AG10803 (cell line): ENCODE measurements at places on chromosomes 12 and 14.
A peak's percentile ranks its signal among the peaks of the same experiment; 100 is the strongest.

- DNase-seq: no peak
Observed at GRCh38 chr12:39989501-39989900, 116.4 kb downstream of the SLC2A13 start.

DNA sequence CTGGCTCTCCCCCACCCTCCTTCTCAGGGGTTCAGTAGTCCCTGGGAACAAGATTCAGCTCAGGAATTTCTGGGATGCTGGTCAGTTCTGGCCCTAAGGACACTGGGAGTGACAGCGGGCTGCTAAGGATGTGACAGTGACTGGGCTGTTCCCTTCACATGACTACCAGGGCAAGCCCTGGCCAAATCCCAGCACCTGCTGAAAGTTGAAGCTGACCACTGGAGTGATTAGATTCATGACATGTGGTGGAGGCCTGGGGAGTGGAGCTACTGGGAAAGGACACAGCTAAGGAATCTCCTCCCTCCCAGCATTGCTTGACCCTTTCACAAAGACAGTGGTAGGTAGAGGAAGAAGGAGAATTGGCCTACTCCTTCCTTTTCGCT, 204.9 kb downstream of the DAD1 start:
- no peak for DNase-seq

DNA sequence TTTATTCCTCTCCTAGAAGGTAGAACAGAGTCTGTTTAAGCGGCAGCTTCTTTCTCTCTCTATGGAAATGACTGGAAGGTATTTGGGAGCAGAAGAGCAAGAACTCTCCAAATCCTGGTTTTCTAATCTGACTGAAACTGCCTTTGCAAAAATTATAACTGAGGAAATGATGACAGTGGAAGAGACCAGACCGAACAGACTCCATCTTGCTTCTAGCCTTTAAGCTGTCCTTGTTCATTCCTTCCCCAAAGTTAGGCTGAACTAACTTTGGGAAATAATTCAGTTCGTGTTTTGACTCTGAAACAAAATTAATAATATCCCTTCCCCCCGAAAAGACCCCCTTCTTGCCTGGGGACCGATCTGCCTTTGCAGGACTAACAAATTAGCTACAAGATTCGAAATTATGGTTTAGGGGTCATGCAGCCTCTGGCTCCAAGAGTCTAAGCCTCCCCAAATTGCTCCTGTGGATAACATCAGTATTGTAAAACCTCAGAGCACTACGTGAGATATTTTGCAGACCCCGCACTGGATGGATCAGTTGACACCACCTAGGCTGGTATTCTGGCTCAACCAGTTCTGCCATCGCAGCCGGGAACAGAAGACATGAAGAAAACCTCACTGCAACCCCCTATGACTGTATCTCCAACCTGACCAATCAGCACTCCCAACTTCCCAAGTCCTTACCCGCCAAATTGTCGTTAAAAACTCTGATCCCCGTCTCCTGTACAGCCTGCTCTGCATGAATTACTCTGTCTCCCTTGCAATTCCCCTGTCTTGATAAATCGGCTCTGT, 14.1 kb downstream of the SELPLG start:
- DNase-seq: no peak

DNA sequence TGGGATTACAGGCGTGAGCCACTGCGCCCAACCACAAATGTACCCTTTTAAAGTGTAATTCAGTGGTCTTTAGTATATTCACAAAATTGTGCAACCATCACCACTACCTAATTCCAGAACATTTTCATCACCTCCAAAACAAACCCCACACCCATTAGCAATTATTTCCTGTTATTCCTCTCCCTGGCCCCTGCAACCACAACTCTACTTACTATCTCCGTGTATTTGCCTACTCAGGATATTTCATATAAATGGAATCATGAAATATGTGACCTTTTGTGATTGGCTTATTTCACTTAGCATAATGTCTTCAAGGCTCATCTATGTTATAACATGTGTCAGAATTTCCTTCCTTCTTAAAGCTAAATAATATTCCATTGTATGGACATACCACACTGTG, 16.0 kb upstream of the AQP2 start:
- no peak for DNase-seq

DNA sequence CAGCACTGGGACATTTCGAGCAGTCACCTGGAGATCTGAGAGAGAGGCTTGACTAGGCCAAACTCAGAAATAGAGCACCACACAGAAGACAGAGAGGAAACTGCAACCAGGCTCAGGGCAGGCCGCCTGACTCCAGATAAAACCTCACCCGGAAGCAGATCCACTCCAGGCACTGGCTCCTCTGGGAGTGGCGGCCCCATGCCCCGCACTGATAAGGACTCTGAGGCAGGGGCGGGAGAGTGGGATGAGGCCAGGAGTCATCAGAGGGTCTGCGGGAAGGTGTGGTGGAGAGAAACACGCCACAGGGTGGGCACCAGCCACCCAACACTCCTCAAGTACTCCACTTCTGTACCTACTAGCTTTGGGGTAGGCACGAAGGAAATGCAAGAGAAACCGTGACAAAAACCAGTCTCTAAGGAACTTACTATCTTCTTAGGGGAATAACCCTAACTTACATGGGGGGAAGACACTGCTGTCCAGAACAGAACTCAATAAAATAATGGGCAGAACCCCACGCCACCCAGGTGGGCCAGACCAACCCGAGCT, 71.3 kb downstream of the CHGA start:
- DNase-seq: no peak

DNA sequence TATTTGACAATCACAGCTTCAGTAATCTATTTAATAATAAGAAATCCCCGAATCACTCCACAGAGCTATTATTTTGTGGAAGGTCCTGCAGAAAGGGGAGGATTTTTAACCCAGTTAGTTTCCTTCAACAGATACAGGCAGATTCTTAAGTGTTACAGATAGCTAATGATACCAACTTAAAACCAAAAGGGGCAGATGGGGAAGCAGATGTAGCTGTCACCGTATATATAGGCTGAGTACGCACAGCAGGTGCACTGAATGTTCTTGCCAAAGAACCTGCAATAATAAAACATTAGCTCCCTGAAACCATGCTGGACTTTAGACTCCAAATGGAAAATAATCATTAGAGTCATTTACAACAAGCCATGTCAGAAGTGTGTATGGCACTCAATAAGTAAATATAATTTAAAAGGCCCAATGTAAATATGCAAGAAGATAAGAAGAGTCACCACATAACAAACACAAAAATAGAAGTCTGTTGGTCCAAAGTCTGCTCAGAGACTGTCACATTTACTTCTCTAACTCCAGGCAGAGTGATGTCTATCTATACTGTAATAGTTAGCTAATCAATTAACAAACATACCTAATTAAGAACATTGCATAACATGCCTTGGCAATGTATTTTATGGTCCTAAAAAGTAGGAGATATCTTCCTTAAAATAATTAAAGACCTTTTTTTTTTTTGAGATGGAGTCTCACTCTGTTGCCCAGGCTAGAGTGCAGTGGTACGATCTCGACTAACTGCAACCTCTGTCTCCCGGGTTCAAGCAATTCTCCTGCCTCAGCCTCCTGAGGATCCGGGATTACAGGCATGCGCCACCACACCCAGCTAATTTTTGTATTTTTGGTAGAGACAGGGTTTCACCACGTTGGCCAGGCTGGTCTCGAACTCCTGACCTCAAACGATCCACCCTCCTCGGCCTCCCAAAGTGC, 78.8 kb downstream of the SEC23A start:
- no peak for DNase-seq

DNA sequence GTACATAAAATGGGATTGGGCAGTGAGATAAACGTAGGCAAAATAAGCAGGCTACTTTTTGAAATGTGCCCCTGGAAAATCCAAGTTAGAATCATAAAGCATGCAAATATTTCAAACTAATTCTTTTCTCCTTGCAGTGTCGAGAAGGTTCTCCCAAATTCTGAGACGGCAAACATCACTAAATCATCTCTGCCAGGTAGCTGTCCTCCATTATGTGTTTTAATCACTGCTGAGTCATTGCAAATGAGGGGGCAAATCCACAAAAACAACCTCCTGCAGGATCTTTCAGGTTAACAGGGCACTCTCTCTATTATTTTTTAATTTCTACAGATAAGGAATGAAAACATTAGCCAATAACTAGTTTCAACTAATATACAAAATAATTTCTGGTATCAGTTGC, 63.2 kb upstream of the RIC8B start:
- DNase-seq: no peak

GRCh38 chr12:94239332-94239993, 91.1 kb downstream of the PLXNC1 start:
- DNase-seq: no peak

GRCh38 chr12:54448344-54448743, 25.1 kb downstream of the GTSF1 start:
- no peak for DNase-seq

- DNase-seq: no peak
Observed at GRCh38 chr12:13992585-13992984, 11.2 kb upstream of the GRIN2B start.

- DNase-seq: peak; percentile 64
Observed at GRCh38 chr12:62640910-62641448, 174.4 kb downstream of the MON2 start.

DNA sequence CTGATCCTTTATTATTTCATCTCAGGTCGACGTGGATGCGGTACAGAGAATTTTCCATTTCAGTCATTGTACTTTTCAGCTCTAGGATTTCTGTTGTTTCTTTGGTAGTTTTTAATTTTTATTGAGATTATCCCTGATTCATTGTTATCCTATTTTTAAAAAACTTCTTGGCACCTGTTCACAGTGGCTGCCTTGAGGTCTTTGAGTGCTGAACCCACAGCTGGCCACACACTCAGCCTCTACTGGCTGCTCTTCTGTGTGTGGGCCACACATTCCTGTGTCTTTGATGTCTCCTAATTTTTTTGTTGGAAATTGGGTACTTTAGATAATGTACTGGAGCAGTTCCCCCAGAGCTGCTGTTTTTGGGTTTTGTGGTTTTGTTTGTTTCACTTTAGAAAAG, 37.7 kb upstream of the ASPG start:
- DNase-seq: no peak

DNA sequence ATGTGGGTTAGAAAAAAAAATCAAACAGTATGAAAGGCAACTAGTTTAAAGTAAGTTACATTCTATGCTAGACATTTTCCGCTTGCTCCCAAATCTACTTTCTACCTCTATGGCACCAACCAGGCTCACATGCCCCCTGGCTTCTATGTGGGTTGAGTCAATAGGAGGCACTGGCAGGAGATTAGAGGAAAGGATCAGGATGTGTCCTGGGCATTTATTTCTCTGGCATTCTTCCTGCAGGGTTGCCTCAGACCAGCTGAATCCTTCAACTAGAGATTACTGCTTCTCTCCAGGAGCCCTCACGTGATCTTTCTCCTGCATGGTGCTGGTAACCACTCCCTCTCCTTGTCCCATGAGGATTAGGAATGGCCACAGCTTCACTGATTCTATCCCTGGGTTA, 14.9 kb upstream of the CCDC60 start:
- no peak for DNase-seq

DNA sequence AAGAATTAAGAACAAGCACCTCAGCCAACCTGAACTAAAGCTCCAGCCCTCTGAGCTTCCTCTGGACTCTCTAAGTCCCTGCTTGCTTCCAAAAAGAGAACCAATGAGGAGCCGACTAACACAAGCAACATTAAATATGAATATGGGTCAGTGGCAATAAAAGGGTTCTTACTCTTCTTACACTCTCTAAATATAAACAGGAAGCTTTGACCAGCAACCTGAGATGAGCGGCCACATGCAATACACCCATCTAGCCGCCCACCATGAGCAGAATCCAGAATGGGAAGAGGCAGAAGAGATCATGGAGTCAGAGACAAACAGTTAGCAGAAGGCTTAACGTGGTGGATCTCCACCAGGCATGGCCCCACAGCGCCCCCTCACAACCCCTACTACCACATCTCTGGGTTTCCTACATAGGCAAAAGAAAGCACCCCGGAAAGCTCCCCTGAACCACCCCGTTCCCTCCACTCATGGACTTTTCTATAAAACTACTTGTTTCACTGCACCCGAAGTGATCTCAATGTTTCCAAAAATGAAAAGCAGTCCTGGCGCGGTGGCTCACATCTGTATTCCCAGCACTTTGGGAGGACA, 59.4 kb downstream of the TTC7B start:
- no peak for DNase-seq

DNA sequence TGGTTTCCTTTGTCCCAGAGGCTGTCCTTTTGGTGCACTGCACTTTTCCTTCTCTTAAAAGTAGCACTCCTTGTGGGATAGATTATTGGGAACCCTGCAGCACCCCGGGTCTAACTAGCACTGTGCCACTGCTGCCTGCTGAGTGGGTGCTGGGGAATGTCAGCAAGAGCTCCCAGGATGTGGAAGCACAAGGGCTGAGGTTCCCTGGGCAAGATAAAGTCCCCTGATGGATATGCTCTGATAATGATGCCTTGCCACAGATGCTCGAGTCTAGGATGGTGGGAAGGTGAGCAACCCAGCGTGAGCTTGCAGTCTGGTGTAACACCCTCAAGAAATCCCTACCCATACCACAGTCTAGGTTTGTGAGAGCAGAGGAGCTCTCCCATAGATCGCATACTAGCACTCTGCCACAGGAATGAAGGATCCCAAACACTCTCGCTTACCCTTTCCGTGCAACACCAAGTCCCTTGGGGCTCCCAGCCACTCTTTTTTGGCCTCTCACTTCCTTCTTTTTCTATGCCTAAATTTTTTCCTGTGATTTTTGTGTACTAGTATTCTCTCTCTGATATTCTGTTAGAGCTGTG, 32.6 kb downstream of the USP15 start:
- DNase-seq: no peak

GRCh38 chr12:90086281-90086680, 377.6 kb upstream of the ATP2B1 start:
- DNase-seq: no peak

DNA sequence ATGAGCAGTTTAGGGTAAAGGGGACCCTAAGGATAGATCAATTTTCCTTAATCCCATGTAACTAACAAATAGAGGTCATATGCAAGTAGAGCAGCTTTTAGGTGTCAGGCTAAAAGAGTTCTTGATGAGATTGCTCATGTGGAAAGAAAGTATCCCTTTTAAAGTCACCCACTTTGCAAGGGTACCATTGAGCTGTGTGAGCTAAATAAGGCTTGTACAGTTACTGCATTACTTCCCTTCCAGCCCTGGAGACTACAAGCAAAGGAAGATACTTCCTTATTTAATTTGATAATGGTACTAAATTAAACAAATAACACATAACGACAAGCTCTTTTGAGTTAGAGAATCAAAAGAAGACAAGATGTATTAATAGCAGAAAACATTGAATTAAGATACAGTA, 191.7 kb downstream of the TMX1 start:
- no peak for DNase-seq

GRCh38 chr14:32224737-32225377, 21.8 kb upstream of the RNU6-8 start:
- DNase-seq: peak; percentile 65

DNA sequence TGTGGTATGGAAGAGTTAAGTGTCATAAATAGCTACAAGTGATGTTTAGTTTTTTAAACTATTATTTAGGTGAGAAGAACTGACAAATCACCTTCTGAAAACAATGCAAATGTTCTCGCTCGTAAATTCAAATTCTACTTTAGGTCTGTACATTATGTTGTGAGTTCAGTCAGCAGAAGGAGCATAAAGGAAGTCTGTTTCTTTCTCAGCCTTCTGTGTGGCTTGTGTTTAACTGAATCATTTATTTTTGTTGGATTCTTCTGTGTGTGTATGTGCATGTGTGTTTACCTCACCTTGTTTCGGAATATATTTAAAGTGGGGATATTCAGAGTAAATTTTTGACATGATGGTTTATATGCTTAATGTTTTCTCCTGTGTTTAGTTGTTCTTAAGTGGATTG, 285.9 kb downstream of the TMTC2 start:
- DNase-seq: no peak

GRCh38 chr12:114213055-114213581, 192.8 kb downstream of the TBX5 start:
- no peak for DNase-seq

GRCh38 chr12:55745361-55746173, 2.6 kb downstream of the GDF11 start:
- DNase-seq: no peak
